ENCODE measurements at places on chromosomes 6 and 20. TPM values are rescaled to one million over a fixed set of nuclear protein-coding genes. Genes with fewer than 3 reads are reported as not detected.
A peak's percentile ranks its signal among the peaks of the same experiment; 100 is the strongest.

- no peak for DNase-seq
Measured at GRCh38 chr6:151430886-151431285, 21.0 kb downstream of the RMND1 start.

- DNase-seq, result peak; percentile 34
Measured at GRCh38 chr6:163398815-163399214, 15.7 kb upstream of the QKI start.

GRCh38 chr20:13718171-13718570 lies 66.5 kb downstream of the ESF1 start:
- no peak for DNase-seq

- no peak for DNase-seq
Measured at GRCh38 chr6:142728910-142729481, 216.0 kb downstream of the HIVEP2 start.

- DNase-seq, result no peak
Measured at GRCh38 chr20:15674253-15675060, 898.8 kb downstream of the KIF16B start.

DNA sequence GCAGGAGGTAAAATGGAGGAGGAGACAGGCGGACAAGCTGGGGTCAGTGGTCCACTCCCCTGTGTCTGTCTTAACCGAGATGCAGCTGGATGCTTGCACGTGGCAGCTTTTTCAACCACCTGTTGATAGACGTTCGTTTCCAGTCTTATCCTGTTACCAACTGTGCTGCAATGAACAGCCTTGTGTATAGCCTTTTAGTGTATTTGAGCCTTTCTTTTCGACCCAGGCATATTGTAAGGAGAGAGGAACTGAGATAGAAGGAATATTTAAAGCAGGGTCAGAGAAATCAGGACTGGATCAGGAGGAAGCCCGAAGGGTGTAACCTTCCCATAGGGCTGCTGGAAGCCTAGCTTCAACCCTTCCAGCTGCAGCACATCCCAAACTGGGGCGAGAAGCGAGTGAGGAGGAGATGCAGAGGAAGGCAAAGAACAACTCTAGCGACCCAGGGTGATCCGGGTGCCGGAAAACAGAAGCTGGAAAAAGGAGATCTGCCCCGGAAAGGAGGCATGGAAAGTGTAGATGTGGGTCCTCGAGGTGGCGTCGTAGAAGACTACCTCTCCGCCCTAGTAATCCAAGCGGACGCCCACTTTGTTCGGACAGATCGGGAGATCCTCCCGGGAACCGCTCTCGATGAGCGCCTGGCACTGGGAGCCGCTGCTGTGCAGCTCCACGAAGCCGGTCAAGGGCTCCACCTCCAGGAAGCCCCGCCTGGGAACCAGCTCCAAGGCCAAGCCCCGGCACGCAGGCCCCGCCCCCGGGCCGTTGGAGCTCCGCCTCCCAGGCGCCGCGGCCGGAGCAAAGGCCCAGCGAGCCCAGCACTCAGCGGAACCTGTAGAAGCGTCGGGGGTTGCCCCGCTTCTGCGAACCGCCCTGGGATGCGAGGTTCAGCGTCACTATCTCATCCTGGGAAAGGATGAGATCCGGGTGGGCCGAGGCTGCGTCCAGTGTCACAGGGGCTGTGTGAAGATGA lies 11.2 kb downstream of the TRIM31 start:
- DNase-seq, result peak; percentile 91

GRCh38 chr6:31870385-31870921 lies 7.8 kb upstream of the NEU1 start:
- DNase-seq, result no peak

DNA sequence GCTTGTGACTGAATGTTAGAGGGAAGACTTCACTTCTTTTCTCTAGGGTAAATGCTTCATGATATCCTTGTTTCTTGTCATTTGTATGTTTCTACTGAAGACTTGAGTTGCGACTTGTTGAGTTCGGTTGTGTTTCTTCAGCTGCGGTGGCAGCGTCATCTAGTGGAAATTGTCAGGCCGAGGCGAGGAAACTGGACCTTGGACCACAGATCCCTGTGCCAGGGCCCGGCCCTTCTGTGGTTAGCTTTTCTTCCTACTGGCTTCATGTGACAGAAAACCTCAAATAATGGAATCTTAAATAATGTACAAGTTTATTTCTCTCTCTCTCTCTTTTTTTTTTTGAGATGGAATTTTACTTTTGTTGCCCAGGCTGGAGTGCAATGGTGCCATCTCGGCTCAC lies 12.4 kb downstream of the MTHFD1L start:
- DNase-seq, result no peak

DNA sequence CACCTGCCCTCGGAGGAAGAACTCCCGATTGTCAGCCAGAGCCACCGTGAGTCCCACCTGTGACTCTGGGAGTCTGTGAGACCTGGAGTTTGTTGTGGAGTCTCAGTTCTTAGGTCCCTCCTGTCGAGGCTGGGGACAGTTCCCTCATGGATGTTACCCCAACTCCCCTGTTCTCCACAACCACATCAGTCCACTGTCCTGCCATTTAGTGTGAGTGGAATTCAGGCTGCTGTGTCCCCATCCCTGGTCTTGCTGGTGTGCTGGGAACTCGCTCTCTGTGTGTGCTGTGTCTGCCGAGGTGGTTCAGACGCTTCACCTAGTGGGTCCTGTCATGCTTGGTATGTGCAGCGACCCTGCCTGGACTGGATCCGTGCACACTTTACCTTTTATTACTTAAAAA lies 163.2 kb downstream of the DTNBP1 start:
- DNase-seq, result no peak

DNA sequence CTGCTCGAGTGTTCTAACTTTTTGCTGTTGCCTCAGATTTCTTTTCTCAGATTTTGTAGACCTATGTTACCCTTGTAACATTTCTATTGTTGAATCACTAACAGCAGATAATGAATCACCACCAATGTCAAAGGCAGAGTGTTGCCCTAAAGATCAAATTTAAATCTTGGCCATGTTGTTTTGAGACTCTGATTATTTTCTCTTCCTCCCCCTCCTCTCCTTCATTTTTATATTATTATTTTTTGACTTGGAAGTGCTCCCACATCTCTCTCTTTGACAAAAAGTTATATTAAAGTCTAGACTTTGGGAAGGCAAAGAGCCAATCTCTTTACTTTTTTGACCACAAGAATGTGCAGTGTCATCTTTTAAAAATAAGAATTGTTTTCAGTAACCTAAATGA lies 422.7 kb downstream of the NKAIN2 start:
- DNase-seq, result no peak

DNA sequence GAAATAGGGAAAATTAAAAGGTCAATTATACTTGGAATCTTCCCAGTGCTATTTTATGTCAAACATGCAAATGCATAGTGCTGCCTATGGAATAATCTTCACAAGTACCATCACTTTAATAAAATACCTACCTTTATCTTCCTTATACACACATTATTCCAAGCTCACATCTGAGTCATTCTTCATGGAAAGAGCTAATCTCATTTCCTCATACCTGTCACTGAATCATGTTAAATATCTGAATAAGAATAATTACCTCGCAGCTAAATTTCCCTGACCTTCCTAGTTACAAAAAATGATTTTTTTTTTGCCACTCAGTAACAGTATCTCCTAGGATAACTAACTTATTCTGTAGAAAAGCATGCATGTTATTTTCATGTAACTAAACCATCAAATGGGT lies 661.4 kb upstream of the HS3ST5 start:
- DNase-seq, result no peak

- DNase-seq, result no peak
Measured at GRCh38 chr6:97626671-97627441, 343.8 kb upstream of the MMS22L start.

DNA sequence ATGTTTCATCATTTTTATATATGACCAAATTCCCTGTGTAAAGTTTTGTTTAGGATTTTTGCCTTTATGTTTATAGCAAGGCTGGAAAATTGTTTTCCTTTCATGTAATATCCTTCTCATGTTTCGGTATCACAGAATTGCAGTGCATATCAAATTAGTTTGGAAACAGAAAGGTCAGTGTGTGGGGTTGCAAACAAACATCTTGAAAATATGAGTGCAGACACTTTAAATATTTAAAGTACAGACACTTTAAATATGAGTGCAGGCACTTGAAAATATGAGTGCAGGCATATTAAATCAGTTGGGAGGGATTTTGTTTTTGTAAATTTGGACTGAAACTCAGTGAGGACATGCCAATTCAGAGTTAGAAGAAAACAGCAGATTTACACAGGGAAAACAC lies 6.5 kb downstream of the SLPI start:
- DNase-seq, result no peak

CLPSL2 gene
- total RNA-seq, result not detected

CD109 gene
- 15.4 TPM for total RNA-seq

MUC21 gene
- not detected for total RNA-seq

CBLN4 gene
- not detected for total RNA-seq

DEK gene
- 49.6 TPM for total RNA-seq

SOX4 gene
- 3.1 TPM for total RNA-seq

PI16 gene
- total RNA-seq, result 19.9 TPM

HMGCLL1 gene
- 0.97 TPM for total RNA-seq

All from heart right ventricle (tissue), 16 donors.